Kasumi-1 (cell line): ENCODE measurements at places on chromosomes 3 and 15.

- no peak for DNase-seq
These were observed 51.7 kb upstream of the RARB start for GRCh38 chr3:25376340-25376739.

DNA sequence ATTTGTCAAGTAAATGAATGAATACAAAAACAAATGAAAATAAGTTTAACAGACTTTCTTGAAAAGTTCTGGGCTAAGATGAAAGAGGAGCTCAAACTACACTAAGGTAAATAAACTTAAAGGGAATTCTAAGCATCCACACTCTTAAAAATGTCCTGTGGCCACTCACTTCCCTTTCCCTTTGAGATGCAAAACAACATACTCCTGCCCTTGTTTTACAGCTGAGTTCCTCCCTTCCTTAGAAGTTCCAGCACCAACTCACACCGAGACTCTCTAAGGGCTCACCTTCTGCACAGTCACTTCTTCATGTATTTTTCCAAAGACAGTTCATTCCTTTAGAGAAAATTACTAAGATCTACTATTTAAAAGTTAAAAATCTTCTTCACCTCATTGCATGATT is 123.3 kb upstream of the CMC1 start:
- no peak for DNase-seq

DNA sequence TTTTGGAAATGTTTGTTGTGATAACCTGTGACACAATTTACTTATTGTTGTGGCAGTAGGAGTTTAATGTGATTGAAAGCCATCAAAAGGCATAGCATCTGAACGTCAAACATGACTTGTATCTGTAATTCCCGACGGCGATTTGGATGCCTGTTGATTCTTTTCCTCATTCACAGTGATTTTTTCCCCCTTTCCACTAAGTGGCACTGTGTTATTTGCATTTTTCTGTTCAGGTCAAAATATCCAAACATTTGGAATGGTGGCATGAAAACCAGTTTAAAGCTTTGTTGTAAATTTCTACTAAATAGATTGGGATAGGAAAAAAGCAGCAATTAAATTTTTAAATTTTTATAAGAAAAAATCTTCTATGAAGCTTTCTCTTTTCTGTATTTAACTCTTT is 259.9 kb upstream of the KCNH8 start:
- DNase-seq: no peak

- DNase-seq: no peak
These were observed 30.9 kb downstream of the ITPR1 start for GRCh38 chr3:4523710-4524698.

DNA sequence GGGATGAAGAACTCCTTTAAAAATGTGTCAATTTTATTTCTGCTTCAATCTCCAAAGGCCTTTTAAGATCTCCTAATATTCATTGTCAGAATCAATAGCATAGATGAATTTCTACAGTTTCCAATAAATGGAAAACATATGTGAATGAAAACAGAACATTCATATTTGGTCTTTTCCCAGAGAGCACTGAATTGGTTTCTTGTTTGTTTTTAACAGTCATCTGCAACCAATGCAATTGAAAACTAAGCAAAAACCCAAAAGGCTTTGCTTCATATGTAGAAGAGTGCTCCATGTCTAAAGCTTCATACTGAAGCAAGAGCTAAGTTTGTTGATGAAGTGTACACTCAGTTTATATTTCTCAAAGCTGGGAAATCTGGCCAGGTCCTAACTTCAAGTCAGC is 426.5 kb upstream of the CDIN1 start:
- no peak for DNase-seq

DNA sequence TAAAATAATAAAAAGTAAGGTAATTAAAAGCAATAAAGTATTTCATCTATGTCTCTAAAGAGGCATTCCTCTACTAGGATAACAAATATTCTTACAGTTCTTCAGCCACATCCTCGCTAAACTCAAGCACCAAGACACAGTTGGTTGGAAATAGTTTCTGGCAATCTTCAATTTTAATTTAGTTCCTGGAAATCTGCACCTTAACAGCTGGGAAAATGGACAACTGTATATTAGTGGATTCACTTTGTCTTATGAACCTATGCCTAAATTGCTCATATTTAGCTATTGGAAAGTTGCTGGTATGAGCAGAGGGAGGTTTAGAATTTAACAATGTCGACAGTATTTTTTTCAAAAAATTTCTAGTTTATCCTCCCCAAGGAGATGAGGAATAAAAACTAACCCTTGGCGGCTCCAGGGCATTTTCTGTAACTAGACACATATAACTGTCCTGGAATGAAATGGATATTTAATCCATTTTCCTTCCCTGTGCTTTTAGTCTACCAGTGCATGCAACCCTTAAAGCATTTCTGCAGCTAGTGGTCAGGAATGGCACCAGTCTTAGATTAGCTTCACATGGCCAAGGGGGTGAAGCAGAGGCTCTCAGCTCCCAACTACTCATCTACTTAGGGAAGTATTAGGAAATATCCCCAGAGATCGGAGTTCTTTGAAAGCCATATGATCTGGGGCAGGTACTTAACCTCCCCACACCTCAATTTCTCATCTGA is 290.0 kb upstream of the THBS1 start:
- no peak for DNase-seq

GRCh38 chr3:126553284-126554084 is 5.2 kb downstream of the C3orf22 start:
- DNase-seq: no peak

DNA sequence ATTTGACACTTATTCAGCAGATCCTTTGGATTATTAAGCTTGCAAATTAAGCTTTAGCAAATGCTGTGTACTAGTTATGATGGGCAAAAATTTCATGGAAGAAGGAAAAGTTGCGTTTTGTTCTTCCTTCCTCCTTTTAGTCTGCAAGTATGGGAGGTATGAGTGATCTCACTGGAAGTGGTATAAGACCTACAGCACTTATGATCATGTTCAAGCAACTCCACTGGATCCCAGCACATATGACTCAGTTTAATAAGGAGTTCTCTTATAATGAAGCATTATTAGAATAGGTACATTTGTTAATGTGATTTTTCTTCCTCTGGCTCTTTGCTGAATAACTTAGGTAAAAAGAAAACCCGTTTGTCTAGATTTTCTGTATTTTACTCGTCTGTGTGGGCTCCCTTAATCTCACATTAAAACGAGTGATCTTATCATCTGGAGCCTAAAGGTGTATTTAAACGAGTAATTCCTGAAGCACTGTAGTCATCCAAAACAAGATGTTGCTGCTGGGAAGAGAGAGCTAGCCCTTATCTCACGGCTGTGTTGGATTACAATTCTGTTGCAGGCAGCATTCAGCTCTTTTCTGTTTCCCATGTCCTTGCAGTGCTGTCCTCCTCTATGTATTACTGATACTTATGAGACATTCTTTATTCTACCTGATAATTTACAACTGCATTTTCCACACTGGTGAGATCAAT is 264.9 kb downstream of the GBE1 start:
- no peak for DNase-seq

DNA sequence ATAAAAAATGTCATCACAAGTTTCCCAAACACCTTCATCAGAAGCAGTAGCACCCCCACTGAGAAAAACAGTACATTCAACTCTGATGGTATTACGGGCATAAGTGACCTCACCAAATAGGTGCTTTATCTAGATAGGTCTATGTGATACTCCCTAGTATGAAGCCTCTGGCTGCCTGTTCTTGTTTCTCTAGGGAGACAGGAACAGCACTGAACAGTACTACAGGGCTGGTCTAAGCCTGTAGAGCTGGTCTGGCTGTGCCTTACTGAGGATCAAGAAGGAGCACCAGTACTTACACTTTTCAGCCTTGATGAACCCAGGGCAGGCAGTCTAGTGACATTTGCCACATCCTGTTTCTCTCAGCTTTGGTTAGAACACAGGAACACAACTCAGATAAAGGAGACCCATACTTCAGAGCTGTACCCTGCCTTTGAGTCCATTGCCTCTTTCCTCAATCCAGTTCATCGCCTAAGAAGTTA is 35.9 kb downstream of the OXNAD1 start:
- DNase-seq: peak; percentile 58

DNA sequence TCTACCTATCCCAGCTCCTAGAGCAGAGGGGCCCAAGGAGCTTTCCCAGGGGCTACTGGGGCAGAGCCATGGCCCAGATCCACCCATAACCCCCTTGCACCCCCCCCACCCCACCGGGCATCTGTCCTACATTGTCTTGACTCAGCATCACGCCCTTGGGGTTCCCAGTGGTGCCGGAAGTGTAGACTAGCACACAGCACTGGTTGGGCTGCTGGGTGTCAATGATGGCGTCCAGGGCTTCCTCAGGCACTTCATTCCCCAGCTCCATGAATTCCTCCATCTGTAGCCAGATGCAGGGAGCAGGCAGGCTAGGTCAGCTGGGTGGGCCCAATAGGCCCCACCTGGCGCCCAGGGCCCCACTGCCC is 33.2 kb downstream of the IDH3A start:
- no peak for DNase-seq

- DNase-seq: no peak
These were observed 172.0 kb upstream of the TRIM42 start for GRCh38 chr3:140505876-140506275.

DNA sequence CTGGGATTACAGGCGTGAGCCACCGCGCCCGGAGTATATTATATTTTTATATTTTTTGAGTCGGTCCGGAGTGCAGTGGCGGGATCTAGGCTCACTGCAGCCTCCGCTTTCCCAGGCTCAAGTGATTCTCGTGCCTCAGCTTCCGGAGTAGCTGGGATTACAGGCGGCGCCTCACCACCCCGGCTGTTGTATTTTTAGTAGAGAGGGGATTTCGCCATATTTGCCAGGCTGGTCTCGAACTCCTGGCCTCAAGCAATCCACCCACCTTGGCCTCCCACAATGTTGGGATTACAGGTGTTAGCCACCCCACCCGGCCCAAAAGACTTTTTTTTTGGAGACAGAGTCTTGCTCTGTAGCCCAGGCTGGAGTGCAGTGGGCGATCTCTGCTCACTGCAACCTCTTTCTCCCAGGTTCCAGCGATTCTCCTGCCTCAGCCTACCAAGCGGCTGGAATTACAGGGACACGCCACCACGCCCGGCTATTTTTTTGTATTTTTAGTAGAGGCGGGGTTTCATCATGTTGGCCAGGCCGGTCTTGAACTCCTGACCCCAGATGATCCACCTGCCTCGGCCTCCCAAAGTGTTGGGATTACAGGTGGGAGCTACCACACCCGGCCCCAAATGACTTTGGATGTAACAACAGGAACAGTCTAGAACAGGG is 1.0 kb downstream of the ZNF589 start:
- no peak for DNase-seq

- DNase-seq: no peak
These were observed 78.3 kb upstream of the LMCD1 start for GRCh38 chr3:8423307-8423706.

GRCh38 chr3:4496087-4496452 is 2.9 kb downstream of the ITPR1 start:
- DNase-seq: no peak

DNA sequence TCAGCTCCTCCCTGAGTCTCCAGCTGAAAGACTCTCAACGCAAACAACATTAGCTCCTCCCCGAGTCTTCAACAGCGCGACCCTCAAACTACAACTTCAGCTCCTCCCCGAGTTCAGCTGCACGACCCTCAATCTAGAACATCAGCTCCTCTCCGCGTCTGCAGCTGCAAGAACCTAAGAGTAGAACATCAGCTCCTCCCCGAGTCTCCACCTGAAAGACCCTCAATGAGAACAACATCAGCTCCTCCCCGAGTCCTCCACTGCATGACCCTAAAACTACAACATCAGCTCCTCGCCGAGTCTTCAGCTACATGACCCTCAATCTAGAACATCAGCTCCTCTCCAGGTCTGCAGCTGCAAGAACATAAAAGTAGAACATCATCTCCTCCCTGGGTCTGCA is 78.3 kb downstream of the TFRC start:
- DNase-seq: no peak

GRCh38 chr3:32276279-32276841 is 37.9 kb downstream of the CMTM8 start:
- peak; percentile 28 for DNase-seq

- peak; percentile 96 for DNase-seq
These were observed 3.5 kb downstream of the MAPKAPK3 start for GRCh38 chr3:50620420-50620819.

DNA sequence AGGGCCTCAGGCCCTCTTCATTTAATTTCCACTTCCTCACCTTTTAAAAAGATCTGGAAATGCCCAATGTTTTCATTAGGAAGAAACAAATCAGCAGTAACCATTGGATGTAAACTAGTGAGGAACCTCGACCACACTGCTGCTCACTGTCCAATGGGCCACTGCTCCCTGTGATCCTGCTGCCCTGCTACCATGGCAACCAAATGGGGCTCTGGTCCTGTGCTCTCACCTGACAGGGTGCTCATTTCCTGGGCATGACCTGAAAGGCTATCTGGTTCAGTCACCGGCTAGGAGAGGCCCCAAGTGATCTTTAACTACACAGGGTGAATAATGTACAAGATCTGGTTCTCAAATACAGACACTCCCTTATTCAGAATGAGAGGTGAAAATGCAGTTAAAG is 54.6 kb downstream of the ARHGEF3 start:
- DNase-seq: no peak

DNA sequence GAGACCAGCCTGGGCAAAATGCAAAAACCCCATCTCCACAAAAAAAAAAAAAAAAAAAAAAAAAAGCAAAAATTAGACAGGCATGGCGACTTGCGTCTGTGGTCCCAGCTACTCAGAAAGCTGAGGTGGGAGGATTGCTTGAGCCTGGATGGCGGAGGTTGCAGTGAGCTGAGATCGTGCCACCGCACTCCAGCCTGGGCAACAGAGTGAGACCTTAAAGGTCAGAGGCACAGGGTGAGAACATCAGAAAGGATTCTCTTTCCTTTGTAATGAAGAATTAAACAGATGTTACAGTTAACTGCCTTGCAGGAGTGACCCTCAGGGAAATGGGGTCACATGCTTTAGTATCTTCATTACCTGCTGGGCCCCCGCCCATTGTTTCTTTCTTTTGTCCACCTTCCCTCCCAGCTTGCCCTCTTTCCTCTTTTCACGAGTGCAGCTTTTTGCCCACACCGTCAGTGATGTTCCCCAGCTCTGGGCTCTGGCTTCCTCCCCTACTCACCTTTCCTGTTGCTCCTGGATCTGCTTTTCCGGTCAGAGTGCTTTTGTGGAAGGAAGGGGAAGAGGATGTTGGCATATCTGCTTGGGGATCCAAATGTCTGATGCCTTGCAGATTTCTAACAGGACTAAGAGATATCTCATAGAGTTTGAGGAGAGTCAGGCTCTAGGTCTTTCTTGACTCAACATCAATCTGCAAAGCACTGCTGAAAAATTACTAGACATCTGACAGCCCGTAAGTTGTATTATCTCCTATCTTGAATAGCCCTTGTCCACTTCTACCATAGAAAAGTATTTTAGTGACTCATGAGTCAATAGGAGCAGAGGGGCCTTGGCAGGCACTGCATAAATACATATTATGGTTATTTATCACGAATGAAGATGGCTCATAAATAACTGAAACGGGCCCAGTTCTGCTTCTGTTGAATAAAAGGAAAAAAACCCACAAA is 35.6 kb upstream of the NDUFB4 start:
- no peak for DNase-seq

- DNase-seq: no peak
These were observed 375.6 kb upstream of the TPRG1 start for GRCh38 chr3:188796122-188796631.

GRCh38 chr3:79178471-79179180 is 589.2 kb downstream of the ROBO1 start:
- no peak for DNase-seq

GRCh38 chr3:41846850-41847249 is 115.1 kb downstream of the ULK4 start:
- no peak for DNase-seq

GRCh38 chr3:13690636-13691035 is 141.7 kb downstream of the FBLN2 start:
- DNase-seq: no peak

GRCh38 chr3:18751514-18751913 is 326.4 kb upstream of the SATB1 start:
- no peak for DNase-seq

- no peak for DNase-seq
These were observed 158.3 kb downstream of the TPRG1 start for GRCh38 chr3:189330066-189330465.
